ENCODE measurements at places on chromosomes 3 and 15.

DNA sequence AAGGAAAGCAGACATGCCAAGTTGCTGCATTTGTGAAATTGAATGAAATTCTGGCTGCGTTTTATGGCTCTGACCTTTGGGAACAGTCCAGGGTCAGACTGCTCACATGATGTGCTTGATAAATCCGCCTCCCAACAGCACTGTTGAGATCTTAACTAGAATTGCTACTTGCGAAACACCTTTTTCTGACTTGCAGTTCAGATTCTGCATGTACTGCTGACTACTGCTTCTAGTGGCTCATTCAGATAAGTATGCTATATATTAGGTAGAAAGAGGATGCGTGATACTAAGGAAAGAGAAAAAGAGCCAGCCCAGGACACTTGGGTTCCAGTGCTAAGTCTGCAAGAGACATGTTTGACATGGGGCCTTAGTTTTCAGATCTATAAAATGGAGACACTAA, 129.4 kb downstream of the LPP start:
- DNase-seq = peak; percentile 20

GRCh38 chr15:99019558-99020540, 12.3 kb upstream of the PGPEP1L start:
- no peak for DNase-seq

DNA sequence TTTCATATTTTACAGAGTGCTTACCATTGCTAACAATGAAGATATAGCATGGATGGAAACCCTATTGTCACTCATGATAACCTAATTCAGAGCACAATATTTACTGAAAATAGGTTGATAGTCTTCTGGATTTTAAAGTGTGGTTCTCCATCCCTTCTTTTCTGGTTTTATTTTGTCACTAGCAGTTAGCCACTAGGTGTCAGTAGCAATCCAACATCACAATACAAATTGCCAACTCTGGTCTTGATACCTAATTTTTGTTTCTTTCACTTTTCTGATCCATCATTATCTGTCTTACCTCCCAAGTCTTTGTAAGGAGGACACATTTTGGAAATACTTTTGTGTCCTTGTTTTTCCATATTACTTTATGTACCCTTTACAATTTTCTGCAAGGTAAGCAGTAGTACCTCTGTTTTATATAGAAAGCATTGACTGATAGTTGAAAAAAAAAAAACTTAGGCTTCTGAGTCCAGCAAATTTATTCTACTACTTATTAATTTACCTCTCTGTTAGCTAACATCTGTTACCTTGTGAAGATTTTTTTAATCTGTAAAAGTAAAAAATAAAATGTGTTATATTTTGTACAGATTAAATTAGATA, 28.3 kb upstream of the CRYBG3 start:
- peak; percentile 77 for DNase-seq

GRCh38 chr3:71752831-71753700, 589 bp upstream of the GPR27 start:
- peak; percentile 12 for DNase-seq

GRCh38 chr15:60340207-60340921, 57.4 kb downstream of the ANXA2 start:
- DNase-seq = no peak

DNA sequence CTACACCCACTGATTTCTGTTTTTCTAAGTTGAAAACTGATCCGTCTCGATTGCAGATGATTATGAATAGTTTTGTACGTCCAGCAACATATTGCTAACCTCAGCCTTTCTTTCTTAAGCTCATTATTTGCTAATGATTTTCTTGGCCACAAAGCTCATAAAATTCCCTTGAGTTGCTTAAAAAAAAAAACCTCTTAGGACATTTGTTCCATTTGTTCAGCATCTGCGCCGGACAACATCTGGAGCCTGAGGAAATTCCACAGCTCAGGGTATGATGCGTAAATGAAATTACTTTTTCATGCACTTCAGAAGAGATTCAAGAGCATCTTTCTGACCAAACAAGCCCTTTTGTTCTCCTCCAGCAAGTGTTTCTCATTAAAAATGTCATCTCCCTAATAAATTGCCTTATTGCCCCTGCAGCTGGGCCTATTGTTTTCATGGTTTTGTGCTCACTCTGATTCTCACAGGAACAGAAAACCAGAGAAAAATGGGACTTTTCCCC, 249.1 kb upstream of the MCTP2 start:
- DNase-seq = peak; percentile 54

GRCh38 chr15:56794165-56794552, 60.9 kb upstream of the ZNF280D start:
- DNase-seq = no peak

DNA sequence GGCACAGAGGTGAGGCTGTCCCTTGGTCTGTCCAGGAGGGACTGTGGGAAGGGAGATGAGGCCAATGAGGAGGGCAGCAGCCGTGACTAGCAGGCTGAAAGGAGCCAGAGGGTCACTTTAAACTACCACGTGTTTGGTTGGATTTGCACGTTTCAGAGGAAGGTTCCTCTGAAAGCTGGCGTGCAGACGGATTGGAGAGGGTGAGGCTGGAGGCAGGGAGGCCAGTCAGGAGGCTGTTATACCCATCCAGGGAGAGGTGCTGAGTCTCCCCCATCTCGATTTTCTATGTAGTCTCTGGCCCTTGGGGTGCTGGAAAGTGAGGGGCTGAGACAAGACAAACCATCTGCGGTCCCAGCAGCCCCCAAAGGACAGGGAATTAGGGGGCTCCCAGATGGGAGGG, 60.0 kb upstream of the SLC6A1 start:
- DNase-seq = no peak

- DNase-seq = no peak
Measured at GRCh38 chr3:55156851-55157650, 229.2 kb upstream of the LRTM1 start.

- DNase-seq = no peak
Measured at GRCh38 chr3:49785565-49786356, 581 bp downstream of the IP6K1 start.

DNA sequence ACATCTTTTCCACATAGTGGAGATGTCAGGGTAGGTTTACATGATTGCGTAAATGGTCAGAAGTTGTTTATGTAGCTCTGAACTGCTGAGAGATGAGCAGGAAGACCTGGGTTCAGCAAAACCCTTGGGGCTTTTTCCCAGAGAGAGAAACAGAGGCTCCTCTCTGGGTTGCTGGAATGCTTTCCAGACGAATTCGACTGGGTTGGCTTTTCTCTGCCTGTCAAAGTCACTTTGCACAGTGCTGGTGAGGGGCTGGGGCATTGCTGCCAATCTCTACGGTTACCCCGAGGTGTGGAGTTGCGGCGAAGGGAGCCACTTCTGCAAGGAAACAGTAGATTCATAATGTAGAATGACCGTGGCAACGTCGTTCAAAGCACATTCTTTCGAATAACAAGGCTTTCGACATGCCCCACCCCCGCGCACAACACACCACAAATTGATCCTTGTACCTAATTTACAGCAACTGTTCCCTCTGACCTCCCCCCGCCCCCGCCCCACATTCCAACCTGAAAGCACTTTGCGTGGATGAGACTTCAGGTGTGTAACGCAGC, 950 bp upstream of the CNTN4 start:
- DNase-seq = peak; percentile 51

- DNase-seq = no peak
Measured at GRCh38 chr3:128319107-128319506, 147.6 kb downstream of the DNAJB8 start.

DNA sequence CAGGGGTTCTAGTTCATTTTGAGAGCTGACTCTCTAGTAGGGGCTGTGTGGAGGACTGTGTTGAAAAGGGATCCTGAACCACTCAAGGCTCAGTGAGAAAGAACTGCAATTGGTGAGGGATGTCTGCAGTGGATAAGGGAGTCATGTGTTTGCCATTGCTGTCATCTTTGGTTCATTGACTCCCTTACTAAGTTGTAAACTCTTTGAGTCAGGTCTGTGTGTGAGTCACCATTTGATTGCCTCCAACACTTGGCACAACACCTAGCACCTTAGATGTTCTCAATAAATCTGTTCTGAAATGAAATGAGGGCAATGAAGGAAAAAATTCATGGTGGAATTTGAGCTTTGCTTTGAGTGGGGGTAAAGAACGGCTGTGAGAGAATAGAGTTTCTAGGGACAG, 51.7 kb downstream of the PLS1 start:
- no peak for DNase-seq

DNA sequence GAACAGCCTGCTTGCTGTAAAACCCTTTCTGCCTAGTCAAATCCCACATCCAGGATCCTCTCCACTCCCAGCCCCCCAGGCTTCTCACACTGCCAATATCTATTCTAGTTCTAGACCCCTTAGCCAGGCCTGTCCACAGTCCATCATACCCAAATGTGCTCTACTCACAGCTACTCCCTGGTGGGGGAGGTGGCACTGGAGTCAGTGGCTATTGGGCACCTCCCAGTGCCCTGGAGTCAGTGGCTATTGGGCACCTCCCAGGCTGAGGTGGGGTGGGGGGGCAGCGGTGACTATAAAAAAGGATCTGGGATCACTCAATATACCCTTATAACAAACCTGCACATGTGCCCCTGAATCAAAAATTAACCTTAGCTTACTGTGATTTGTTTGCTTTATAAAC, 773 bp upstream of the DISP2 start:
- no peak for DNase-seq

GRCh38 chr3:31714495-31715280, 182.0 kb downstream of the STT3B start:
- no peak for DNase-seq

- DNase-seq = peak; percentile 70
Measured at GRCh38 chr15:30043211-30043655, 39.5 kb upstream of the GOLGA8J start.

- DNase-seq = no peak
Measured at GRCh38 chr15:75966073-75966472, 46.2 kb downstream of the NRG4 start.

GRCh38 chr15:67216859-67217258, 37.6 kb downstream of the AAGAB start:
- no peak for DNase-seq

DNA sequence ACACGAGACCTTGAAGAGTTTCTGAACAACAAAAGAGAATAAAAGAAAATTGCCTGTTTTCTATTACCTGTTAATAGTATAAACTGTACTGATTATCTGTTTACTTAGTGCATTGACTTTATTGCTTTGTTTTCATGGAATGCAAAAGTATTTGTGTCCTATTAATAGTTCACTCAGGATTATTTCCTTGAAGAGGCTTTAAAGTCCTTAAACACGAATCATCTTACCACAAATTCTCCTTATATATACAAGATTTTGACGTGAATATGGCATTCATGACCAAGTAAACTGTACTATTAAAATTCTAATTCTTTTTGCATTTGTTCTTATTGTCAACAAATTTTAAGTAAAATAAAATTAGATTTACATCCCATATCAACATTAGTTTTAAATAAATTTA, 513.0 kb downstream of the NTRK3 start:
- DNase-seq = no peak

- DNase-seq = no peak
Measured at GRCh38 chr3:37592328-37592727, 269.4 kb upstream of the CTDSPL start.

- no peak for DNase-seq
Measured at GRCh38 chr3:27590437-27591298, 106.5 kb upstream of the SLC4A7 start.

DNA sequence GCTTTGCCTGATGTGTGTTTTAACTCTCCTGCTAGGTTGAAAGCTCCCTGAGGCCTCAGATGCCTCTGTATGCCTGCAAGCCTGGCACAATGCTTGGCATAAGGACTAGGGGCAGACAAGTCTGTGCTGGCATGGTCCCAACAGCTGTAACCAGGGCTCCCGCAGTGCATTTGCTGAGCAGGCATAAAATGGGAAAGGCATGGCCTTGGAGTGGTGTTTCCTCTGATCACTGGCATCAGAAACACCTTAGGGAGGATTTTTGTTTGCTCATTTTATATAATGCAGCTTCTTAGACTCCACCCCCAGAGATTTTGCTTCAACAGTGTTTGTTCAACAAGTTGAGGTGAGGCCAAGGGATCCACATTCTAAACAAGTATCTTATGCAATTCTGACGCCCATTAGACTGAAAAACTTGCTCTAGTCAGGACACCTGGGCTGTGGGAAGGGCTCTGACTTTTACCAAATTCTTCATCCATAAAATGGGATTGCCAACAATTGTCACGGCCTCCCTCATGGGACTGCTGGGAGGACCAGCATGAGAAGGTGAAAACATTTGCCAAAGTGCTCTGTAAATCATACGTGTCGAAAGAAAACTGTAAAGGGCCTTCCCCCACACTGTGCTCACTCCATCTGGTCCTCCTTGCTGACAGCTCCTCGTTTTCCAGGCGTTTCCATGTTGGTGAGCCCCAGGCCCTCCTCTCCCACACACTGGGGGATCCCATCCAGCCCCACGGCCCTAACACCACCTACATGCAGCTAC, 43.1 kb downstream of the STARD5 start:
- no peak for DNase-seq

DNA sequence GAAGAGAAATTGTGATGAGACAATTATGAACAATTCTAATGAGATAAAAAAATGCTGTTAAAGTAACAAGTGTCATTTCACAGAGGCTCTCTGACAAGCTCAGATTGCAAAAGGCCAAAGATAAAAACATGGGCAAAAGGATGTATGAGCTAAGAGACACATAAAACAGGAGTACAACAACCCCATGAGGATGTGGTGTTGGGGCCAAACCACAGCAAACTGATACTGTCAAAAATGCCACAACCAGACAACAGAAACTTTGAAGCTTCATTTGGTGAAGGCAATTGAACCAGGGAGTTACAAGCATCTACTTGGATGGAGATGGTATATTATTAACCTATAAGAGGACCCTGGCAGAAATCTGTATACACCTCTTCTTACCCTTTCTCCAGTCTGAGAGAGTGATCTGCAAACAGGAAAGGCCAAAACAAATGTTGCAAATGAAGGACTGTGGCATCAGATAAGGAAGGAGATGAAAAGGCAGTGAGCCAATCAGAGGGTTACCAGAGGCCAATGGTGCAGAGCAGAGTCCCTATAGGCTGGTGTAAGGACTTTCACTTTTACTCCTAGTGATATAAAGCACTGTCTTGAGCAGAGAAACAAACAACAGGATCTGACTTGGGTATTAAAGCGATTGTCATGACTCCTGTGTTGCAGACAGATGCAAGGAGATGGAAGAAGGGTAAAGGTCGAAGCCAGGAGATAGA, 659.0 kb downstream of the NTRK3 start:
- DNase-seq = no peak

DNA sequence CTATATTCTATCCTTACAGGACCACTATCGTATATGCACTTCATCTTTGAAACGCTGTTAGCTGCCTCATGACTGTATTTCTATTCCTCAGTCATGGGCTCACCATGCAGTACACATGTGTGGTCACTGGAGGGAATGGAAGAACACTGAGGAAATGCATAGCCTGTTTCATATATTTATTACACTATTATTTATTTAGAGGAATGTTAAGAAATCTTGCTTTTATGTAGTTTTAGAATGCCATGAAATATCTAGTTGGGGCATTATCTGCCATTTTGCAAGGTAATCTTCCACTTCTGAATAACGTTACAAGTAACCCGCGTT, 155.7 kb downstream of the IGF1R start:
- DNase-seq = no peak

DNA sequence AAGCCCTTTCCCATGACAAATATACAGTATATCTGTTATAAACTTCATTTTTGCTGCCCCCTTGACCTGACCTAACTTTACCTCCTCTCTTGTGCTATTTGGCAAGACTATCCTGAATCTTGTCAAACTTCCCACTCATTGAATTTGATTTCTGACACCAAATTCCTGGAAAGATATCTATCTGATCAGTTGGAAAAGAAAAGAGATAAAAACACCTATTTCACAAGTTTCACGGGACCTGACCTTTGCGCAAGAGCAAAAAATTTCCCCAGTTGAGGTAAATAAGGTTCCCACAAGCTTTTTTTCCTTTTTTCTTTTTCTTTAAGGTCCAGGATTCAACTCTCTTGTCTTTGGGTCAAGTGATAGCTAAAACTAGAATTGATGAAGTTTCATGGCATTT, 189.2 kb upstream of the LPP start:
- no peak for DNase-seq

GRCh38 chr3:30895329-30895728, 868 bp upstream of the GADL1 start:
- no peak for DNase-seq

Measured in lung (tissue), 17 donors.